Activated T-helper 9 cell treated with anti-CD3 and anti-CD28 coated beads, Interleukin-2, amount 50 U/mL, for 16 hours (primary cell): ENCODE measurements at places on chromosomes 1 and 21.

DNA sequence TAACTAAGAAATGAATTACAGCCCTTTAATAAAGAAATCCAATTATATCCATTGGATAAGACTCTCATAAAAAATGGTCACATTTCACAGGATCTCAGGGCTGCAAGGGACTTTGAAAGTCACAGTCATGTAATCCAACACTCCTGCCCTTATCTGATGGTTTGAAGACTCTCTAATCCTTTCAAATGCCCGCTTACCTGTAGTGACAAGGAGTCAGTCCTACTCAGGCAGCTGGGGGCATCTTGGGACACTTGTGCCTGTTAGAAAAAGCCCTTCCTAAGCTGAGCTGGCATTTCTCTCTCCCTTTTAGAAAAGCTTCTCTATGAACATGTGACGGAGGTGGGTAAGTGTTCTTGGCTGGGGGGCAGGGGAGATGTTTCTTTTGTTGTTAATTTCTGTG, 11.0 kb upstream of the ZNF691 start:
- no peak for DNase-seq

GRCh38 chr1:43286115-43286514, 734 bp upstream of the C1orf210 start:
- no peak for DNase-seq

- no peak for DNase-seq
Observed at GRCh38 chr1:81873946-81874345, 73.2 kb downstream of the ADGRL2 start.

DNA sequence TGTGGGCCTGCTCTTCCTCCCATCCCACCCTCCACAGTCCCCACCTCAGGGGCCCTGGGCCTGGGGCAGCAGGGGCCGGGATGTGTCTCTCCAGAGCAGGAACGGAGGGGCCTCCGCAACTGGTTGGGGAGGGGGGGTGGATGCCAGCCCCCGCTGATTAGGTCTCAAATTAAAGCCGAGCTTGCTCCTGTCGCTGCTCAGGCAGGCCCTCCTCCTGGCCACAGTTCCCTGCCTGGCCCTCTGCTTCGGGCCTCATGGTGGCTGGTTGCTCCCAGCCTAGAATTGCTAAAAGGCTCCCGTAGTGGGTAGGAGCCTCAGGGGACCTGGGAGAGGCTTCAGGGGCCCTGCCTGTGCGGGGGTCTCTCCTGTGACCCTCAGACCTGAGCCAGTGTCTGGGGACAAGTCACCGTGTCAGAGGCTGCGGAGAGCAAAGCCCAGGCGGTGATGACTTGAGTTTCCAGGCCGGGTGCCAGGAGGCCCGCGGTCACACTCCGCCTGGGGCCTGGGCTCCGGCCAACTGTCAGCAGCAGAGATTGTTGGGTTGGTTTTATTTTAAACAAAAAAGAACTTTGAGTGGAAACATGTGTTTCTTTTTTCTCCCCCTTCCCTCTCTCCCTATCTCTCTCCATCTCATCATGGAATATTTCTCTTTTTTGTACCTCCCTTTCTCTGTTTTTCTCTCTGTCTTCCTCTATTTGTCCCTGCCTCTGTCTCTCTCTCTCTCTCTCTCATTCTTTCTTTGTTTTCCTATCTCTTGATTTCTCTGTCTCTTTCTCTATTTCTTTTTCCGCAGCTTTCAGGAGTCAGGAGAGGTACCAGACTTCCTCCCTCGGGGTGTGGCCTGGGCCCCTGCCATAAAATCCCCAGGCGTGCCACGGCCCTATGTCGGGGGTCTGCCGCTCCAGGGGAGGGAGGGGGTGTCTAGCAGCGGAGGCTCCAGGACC, 20.0 kb upstream of the EPHA2 start:
- no peak for DNase-seq

DNA sequence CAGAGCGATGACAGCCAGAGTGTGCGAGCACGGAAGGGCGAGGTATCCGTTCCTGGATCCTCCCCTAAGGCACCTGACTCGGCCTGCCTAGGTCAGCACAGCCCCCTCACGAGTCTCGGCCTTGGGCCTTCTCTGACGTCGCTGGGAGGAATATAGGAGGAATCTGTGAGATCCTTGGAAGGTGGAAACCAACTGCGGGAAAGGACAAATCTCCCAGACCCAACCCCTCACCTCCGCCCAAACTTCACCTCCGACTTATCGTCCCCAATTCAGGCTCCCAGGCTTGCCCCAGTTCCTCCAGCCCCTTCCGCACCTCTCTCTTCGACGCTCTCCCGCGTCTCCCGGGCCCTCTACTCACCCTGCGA, 494 bp downstream of the APH1A start:
- DNase-seq: peak; percentile 15

- DNase-seq: no peak
Observed at GRCh38 chr1:236389253-236389652, 4.8 kb upstream of the EDARADD start.

GRCh38 chr1:43935711-43936427, 2.3 kb downstream of the ARTN start:
- DNase-seq: no peak

DNA sequence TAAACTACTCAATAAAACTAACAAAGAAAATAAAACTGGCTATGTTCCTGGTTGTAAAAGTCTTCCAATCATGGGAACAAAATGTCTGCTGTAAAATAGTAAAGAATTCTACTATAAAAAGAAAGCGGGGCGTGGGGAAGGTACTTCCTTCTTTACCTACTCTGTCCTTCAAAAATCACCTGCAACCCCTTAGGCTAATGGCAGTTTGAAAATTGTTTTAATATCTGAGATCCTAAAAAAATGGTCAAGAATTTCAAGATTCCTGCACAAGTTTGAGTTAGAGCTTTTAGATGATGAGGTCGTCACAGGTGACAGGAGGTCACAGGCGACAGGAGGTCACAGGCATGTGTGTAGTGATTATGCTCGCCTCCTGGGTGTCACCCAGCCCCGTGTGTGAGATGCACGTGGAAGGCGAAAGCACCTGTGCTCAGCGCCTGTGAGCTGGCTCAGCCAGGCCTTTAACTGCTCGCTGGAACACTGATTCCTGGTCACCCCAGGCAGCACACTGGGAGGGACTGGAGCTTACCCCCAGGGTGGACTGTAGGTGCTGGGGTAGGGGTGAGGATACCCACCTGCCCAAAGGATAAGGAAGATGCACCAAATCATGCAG, 18.6 kb upstream of the TMPRSS2 start:
- DNase-seq: no peak

GRCh38 chr1:17488995-17489767, 49.7 kb upstream of the RCC2 start:
- no peak for DNase-seq

DNA sequence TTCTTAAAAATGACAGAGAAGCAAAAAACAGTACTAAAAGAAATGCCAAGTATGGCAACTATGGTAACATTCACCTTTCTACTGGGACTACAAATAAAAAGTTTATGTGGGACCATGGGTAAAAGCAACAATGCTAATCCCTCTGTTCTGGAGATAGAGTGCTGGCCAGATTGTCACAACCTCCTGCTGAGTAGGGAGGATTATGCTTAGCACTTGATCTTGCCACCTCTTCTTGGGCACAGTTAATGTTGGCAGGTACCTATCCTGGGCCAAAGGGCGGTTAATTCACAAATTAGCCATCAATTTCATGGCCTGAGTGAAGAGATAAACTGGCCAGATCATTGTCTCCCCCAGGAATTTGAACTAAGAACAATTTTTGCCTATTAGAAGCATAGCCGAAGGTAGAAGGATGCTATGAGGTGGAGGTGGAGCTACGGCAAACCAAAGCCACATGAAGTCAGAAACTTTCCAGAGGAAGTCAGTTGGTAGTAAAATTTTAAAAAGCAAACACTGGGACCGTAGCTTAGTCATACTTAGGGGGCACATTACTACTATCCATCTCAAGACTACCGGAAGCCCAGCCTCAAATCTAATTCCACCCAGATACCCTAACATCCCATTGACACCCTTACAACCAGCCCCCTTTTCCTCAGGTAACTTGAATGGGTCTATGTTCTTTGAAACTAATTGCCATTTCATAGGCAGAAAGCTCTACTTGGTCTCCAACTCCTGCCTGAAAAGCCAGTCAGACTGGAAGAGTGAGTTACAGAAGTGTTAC, 2.7 kb downstream of the SCYL3 start:
- DNase-seq: no peak

DNA sequence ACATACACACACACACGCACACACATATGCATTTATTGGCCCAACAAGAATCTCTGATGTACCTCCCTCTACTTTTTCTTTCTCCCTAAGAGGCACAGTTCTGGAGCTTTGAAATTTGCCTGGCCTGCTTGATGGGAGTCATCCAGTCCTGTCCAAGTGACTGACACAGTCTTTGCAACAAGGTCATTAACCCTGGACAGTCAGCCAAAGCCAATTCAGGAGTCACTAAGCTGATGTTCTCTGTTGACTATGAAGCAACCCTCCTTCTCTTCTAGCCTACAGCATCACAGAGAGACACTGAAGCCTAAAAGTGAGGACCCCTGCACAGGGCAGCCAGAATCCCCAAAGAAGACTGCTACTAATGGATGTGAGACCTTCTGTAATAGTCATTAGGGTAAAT, 123.1 kb downstream of the HHIPL2 start:
- no peak for DNase-seq

DNA sequence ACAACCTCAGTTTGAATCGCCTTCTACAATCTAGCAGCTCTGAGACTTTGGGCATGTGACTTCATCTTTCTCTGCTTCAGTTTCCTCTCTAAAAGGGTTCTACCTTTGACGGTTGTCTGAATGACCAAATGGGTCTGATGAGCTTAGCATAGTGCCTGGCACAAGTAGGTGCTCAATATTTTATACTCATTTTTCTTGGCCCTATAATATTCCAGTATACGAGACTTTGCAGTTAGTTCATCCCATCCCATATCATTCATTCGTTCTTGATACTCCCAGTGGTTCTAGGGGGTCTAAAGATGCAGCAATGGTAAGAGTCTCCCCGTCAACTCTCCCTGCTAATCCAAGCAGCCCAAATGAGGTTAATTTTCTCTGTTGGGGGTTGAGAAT, 67.6 kb downstream of the ALPL start:
- DNase-seq: no peak
